Stimulated activated naive B cell treated with anti-CD40 and anti-IgM and Interleukin-4, amounts not matched to agents 10 μg/mL and 1 μg/mL and 100 μg/mL, for 72 hours (primary cell): ENCODE measurements at places on chromosomes 1 and 21.

- peaks cover 47% of the 10 kb centered on the region for H3K27me3 ChIP-seq
- no peak overlapping the region for H3K27ac ChIP-seq
- no peak for DNase-seq
- no peaks in the 10 kb centered on the region for H3K36me3 ChIP-seq
- H3K4me1 ChIP-seq, result peaks cover 5% of the 10 kb centered on the region
- no peak overlapping the region for H3K4me3 ChIP-seq
These were observed 53.8 kb upstream of the TARDBP start for GRCh38 chr1:10958614-10959013.

GRCh38 chr1:200694738-200695137, 25.0 kb upstream of the DDX59 start:
- H3K27me3 ChIP-seq, result peaks cover 3% of the 10 kb centered on the region
- no peaks in the 10 kb centered on the region for H3K36me3 ChIP-seq
- no peak overlapping the region for H3K27ac ChIP-seq
- H3K4me1 ChIP-seq, result no peaks in the 10 kb centered on the region
- no peak for DNase-seq

- H3K27me3 ChIP-seq, result no peaks in the 10 kb centered on the region
- no peaks in the 10 kb centered on the region for H3K4me1 ChIP-seq
- DNase-seq, result no peak
- H3K36me3 ChIP-seq, result no peaks in the 10 kb centered on the region
These were observed 149.9 kb downstream of the CHRM3 start for GRCh38 chr1:239536165-239536849.

- peaks cover 6% of the 10 kb centered on the region for H3K4me1 ChIP-seq
- DNase-seq, result no peak
- no peak overlapping the region for H3K27ac ChIP-seq
- no peak overlapping the region for H3K4me3 ChIP-seq
- peaks cover 11% of the 10 kb centered on the region for H3K27me3 ChIP-seq
- peaks cover 9% of the 10 kb centered on the region for H3K36me3 ChIP-seq
These were observed 40.5 kb upstream of the GALNT2 start for GRCh38 chr1:230026572-230026971.

DNA sequence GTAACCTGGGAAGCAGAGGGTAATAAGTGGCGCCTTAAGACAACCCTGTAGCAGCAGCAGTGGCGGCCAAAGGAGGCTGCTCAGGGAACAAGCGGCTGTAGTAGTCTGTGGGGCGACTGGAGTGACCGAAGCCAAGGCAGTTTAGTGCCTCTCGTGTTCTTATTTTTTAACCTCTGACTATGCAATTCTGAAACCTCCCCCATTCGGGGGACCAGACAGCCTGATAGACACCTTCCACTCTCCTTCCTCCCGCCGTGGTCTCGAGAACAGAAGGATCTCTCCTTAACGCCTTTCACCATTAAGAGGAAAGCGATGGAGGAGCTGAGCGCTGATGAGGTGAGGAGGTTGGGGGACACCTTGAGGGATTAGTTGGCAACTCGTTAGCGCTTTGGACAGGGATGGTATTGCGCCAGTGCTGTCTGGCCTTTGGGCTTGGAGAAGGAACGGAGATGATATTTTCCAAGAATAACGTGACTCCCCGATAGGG, 644 bp downstream of the UBE4B start:
- peaks cover 11% of the 10 kb centered on the region for H3K4me1 ChIP-seq
- H3K36me3 ChIP-seq, result no peaks in the 10 kb centered on the region
- H3K4me3 ChIP-seq, result peak overlapping the region; percentile 95
- no peak for DNase-seq

- no peak for DNase-seq
- no peak overlapping the region for H3K4me3 ChIP-seq
- no peaks in the 10 kb centered on the region for H3K4me1 ChIP-seq
These were observed 72.1 kb downstream of the LMO4 start for GRCh38 chr1:87400813-87401212.

DNA sequence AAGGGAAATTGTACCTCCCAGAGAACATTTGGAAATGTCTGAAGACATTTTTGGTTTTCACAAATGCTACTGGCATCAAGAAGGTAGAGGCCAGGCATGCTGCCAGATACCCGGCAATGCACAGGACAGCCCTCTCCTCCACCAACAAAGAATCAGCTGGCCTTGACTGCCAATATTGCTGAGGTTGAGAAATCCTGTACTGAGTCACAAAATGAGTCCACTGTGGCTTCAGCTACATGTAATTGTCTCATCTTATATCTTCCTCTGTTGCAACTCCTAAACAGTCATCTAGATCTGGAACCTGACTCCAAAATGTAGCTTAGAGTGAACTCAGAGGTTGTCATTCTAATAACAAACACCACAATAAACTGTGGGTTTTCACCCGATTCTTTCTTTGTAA, 327.5 kb upstream of the POGK start:
- DNase-seq, result no peak
- no peaks in the 10 kb centered on the region for H3K36me3 ChIP-seq
- peaks cover 3% of the 10 kb centered on the region for H3K4me1 ChIP-seq
- no peak overlapping the region for H3K27ac ChIP-seq
- H3K27me3 ChIP-seq, result no peaks in the 10 kb centered on the region

DNA sequence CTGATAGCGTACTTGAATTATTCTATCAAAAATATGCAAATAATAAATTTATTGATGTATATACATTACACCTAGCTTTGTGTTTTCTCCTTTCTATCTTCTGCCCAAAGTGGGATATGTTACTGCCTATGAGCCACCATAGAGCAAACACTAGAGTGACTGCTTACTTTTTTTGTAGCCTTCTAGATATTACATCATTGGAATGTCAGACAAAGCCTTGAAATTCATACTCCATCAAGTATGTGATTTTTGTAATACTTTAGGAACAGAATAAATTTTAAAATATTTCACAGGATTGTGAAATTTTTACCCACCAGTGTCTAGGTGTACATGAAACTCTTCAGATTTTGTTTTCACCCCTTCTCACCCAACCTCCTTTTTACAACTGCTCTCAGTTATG, 787.6 kb downstream of the USP25 start:
- no peak for DNase-seq
- no peaks in the 10 kb centered on the region for H3K4me1 ChIP-seq
- H3K27ac ChIP-seq, result no peak overlapping the region

GRCh38 chr1:215523128-215523861, 43.8 kb upstream of the KCTD3 start:
- no peaks in the 10 kb centered on the region for H3K4me1 ChIP-seq
- no peaks in the 10 kb centered on the region for H3K36me3 ChIP-seq
- H3K27me3 ChIP-seq, result peaks cover 6% of the 10 kb centered on the region
- no peak overlapping the region for H3K27ac ChIP-seq
- DNase-seq, result no peak

DNA sequence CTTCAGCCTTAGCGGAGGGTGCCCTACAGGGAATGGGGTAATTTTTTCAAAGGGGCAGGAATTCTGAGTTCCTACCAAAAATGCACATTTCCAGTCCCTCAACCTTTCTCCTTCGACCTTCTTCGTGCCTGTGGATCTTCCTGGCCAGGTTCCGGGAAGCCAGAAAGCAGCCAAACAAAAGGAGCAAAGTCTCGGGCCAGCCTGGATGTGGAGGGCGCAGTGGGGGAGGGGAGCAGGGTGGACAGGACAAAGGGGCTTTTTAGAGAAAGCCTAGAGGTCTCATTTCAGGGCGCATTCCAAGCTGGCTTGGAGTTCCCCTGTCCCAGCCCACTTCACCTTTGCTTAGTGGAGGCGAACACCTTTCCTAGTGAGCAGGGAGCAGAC, 2.9 kb upstream of the INAVA start:
- DNase-seq, result no peak
- H3K27ac ChIP-seq, result no peak overlapping the region
- peak overlapping the region; percentile 10 for H3K4me3 ChIP-seq
- H3K4me1 ChIP-seq, result peaks cover 66% of the 10 kb centered on the region

DNA sequence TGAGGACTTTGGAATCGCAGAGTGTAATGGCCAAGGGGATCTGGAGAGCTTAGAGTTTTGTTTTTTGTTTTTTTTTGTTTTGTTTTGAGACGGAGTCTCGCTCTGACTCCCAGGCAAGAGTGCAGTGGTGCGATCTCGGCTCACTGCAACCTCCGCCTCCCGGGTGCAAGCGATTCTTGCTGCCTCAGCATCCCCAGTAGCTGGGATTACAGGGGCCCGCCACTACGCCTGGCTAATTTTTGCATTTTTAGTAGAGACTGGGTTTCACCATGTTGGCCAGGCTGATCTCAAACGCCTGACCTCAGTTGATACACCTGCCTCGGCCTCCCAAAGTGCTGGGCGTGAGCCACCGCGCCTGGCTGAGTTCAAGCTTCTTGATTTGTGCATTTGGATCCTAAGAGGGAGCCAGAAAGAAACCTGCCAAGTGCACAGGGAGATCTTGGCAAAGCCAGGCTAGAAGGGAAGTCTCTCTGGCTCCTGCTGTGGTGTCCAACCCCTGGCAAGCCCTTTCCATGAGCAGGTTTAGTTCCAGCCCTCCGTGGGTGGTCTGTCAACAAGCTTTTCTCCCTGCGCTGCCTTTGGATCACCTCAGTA, 852 bp downstream of the FAAH start:
- peaks cover 7% of the 10 kb centered on the region for H3K4me1 ChIP-seq
- no peak overlapping the region for H3K27ac ChIP-seq
- H3K4me3 ChIP-seq, result peak overlapping the region; percentile 78
- DNase-seq, result no peak
- H3K36me3 ChIP-seq, result peaks cover 21% of the 10 kb centered on the region

GRCh38 chr1:33687000-33687399, 176.9 kb upstream of the HMGB4 start:
- DNase-seq, result no peak
- no peak overlapping the region for H3K4me3 ChIP-seq
- peaks cover 25% of the 10 kb centered on the region for H3K27me3 ChIP-seq
- H3K4me1 ChIP-seq, result no peaks in the 10 kb centered on the region
- no peaks in the 10 kb centered on the region for H3K36me3 ChIP-seq
